ENCODE measurements at places on chromosomes 13 and 19.

DNA sequence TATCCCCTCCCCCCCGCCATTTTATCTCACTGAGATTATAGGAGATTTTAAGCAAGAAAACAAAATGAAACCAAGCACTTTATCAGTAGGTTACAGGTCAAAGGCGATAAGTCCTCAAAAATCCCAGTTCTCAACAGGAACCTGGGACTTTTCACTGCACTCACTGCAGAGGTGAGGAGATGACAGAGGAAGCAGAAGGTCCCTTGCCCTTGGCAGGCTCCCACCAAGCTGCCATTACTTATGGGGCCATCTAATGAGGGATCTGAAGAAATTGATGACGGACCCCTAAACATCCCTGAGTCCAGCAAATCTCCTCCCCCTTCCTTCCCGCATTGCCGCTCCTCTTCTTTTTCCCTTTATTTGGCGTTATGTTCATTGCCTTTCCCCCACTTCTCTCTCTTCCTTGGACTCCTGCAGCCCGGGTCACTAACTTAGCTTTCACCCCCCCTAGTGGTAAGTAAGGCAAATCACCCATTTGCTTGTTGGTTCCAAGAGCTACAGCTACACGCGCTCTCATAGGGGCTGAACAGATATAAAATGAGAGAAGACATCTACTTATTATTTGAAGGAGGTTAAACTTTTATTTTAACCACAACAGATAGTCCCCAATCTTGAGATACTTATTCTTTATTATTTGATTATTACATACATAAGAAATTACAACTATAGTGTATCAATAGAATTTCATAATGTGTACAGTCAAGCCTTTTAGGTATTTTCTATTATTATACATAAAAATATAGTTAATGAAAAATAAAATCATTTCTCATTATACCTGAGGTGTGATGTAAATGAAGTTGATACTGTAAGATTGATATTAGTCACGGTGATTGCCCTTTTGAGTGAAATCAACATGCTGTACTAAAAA, 52.0 kb upstream of the ARGLU1 start:
- peak; percentile 11 for DNase-seq

GRCh38 chr13:69213396-69213795, 894.2 kb upstream of the ATXN8OS start:
- no peak for DNase-seq

GRCh38 chr13:31431722-31432137, 232.0 kb downstream of the B3GLCT start:
- DNase-seq = no peak

DNA sequence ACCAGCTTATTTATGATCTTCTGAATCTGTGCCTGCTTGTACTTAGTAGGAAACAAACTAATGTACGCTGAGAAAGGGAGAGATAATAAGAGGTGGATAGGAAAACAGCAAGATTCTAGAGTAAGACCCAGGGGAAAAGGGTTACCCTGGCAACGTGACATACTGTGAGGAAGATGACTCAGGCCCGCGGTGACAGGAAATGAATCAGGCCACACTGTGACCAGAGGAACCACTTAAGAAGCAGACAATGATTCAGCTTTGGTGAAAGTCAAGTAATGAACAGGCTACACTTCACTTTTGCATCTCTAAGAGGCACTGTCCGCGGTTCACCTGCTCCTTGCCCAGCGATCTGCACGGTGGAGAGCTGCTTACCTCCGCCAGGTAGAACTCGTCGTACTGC, 158.2 kb downstream of the NALCN start:
- DNase-seq = peak; percentile 4

DNA sequence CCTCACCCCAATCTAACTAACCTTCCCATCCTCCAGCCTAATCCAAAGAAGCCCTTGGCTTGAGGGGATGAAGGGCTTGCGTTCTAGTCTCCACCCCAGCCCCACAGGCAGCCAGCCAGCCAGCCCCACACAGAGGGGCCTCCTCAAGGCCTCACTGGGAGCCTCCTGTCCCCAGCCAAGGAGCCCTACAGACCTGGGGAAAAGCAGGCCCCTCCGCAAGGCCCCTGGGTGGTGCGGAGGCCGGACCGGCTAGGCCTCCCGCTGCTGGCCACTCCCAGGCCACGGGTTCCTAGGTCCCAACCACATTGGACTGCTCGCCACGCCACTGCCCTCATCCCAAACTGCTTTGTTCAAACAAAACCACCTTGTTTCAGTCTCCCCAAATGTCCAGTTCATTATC, 78.0 kb downstream of the ZIC5 start:
- no peak for DNase-seq

GRCh38 chr19:16013181-16013850, 63.0 kb upstream of the TPM4 start:
- DNase-seq = no peak

- DNase-seq = no peak
Measured at GRCh38 chr19:10871711-10872545, 575 bp downstream of the CARM1 start.

Measured in CMK (cell line).